ENCODE measurements at places on chromosomes 1 and 21.

DNA sequence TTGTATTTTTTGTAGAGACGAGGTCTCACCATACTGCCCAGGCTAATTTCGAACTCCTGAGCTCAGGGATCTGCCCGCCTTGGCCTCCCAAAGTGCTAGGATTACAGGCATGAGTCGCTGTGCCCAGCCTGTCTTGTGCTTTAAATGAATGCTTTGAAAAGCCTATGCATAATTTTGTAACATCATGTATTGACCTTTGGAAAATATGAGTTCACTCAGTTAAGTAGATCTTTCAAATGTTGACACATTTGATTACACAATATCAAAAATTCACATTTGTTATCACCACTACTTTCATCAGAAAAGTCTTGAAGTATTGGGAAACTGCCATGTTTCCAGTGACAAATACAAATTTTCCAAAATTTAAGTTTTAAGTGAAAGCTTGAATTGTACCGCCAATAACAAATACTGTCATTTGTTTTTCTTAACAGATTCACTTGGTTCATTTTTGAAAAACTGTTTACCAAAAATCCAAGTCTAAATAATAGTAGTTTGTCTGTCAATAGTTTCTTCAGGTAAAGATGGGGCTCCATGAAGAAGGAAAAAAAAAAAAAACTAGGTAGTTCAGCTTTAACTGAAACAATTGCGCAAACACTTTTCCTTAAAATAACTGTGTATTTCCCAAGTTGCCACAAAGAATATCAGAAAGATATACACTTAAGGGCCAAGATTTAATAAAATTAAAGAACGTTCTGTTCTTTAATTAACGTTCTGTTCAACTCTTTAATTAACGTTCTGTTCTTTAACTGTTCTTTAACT lies 233.2 kb upstream of the NR5A2 start:
- DNase-seq, result no peak

DNA sequence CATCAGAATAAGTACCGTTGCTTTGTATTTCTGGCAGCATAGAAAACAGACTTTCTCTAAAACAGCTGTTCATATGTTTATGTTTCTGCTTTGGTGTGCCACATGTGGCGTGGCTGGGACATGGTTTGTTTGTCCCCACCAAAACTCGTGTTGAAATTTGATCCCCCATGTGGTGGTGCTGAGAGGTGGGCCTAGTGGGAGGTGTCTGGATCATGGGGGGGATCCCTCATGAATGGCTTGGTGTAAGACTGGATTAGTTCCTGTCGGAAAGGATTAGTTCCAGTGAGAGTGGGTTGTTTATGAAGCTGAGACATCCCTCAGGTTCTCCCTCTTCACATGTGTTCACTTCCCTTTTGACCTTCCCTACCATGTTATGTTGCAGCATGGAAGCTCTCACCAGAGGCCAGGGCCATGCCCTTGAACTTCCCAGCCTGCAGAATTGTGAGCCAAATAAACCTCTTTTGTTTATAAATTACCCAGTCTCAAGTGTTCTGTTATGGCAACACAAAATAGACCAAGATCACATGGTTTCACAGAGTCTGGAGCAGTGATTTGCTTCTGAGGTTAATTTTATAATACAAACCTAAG lies 17.9 kb upstream of the H3-3A start:
- no peak for DNase-seq

GRCh38 chr21:44049606-44050005 lies 37.5 kb downstream of the TRAPPC10 start:
- no peak for DNase-seq

DNA sequence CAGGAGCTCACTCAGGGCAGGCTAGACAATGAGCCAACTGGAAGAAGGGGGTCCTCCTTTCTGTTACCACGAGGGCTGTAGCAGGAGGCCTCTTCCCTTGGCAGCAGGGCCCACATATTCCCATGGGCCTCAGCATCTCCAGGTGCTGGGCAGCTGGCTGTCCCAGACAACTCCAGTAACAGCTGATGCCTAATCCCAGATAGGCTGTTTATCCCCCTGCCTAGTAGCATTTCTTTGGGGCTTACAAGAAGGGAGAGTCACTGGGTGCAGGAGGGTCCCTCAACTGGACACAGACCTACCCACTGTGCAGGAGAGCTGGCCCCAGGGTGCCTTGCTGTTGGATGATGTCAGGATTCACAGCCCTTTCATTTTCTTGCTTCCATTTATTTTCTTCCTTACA lies 278.2 kb downstream of the DSCAM start:
- DNase-seq, result no peak

DNA sequence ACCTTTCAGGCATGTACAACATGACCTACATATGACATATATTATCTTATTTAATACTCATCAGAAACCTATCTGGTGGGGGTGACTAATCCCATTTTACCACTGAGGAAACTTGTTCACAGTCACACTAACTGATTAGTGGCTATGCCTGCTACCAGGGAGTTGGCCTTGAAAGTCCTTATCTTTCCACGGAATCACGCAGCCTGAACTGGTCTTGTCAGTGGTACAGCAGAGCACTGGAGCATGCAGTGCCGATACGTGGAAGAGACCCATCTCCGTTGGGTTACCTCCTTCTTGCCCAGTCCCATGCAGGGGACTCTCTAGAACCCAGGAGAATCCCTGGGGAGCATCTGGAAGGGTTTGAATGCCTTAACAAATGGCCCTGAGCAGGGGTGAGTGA lies 8.2 kb downstream of the HSD3B1 start:
- DNase-seq, result no peak

DNA sequence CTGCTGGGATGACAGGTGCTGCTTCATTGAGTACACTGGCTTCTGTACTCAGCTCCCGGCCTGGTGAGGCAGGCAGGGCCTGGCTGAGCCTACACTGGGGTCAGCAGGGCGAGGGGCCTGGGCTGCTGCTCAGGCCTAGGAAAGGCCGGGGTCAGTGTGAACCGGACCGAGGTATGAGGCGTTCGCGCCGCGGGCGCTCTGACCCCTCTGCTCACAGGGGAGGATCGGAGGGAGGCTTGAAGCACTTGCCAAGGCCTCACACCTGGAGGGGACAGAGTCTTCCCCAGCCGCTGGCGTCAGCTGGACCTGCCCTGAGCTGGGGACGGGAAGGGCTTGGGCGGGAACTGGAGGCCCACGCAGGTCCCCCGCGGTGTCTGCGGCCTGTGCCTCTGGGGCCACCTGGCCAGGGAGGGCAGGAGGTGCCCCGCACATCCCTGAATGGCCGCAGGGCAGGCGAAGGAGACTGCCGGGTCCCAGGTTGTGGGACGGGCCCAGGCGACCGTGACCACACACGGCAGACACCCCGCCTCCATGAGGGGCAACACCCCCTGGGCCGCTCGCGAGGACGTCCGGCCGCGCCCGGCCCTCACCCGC lies 466 bp downstream of the PEX10 start:
- DNase-seq, result no peak

- DNase-seq, result no peak
Measured at GRCh38 chr1:205681364-205681763, 1.1 kb upstream of the SLC45A3 start.

GRCh38 chr1:45928486-45929205 lies 125.2 kb downstream of the MAST2 start:
- no peak for DNase-seq

- no peak for DNase-seq
Measured at GRCh38 chr1:206144605-206145004, 27.4 kb upstream of the AVPR1B start.

GRCh38 chr21:42836767-42837301 lies 42.5 kb downstream of the WDR4 start:
- DNase-seq, result no peak

DNA sequence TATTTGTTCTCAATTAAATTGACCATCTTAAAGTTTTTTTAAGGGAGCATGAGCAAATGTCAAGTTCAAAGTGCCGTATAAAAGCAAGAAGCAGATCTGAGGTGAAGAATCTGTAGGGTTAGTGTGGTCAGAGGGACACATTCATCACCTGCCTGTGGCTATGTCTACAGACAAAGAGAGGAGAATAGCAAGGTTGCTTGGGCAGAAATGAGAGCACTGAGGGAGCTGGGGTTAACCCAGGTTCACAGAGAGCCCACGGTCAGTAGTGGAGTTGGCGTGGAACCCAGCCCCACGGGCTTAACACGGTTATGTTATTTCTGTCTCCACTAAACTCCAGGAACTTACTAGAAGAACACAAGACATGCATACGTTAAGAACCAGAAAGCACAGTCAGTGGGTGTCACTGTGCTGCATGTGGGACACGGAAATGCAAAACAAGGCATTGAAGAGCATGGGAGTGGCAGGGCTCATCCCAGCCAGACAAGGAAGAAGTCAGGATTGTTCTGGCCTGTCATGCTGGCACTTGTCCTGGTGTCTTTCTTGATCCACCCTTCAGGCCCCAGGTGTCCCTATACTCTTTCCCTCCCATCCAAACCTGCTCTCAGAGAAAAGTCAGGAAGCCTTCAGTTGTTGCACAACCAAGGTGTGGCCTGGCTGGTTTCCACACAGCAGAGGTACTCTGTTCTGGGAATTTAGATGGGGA lies 95.5 kb upstream of the IVNS1ABP start:
- DNase-seq, result no peak

- no peak for DNase-seq
Measured at GRCh38 chr1:35345439-35345981, 77.0 kb downstream of the ZMYM4 start.

DNA sequence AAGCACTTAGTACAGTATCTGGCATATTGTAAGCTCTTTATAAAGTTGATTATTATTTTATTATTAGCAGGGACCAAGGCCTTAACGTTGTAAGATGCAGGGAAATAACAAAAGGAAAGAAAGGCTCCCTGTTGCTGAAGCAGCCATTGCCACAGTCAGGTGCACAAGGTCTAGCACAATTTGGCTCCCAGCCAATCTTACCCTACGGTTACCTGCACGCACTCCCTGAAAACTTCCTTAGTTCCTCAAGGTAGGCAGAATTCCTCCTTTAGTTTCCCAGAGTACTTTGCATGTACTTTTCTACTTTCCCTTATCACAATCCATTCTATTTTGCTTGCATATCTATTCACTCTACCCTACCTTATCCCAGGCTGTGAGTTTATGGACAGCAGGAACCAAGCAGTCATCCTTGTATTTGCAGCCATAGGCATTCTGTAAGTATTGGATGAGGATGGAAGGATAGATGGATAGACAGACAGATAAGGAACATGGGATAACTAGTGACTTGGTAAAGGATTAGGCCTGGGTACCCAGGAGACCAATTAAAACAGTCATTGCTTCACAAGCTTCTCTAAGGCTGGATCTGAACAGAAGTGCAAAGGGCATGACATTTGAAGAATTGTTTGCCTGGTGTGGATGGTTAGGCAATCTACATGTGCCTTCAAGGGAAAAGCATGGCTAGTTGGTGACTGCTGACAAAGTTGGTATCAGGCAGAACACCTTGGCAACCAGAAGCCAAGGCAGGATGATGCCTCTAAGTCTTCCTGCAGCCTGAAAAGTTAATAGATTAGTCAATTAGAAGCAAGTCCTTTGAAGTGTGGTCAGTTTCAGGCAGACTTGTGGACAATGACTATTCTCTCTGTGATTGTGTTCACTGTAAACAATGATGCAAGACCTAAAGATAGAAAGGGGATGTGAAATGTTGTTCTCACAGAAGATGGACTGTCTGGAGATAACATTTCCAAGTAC lies 20.8 kb upstream of the JAK1 start:
- DNase-seq, result no peak

DNA sequence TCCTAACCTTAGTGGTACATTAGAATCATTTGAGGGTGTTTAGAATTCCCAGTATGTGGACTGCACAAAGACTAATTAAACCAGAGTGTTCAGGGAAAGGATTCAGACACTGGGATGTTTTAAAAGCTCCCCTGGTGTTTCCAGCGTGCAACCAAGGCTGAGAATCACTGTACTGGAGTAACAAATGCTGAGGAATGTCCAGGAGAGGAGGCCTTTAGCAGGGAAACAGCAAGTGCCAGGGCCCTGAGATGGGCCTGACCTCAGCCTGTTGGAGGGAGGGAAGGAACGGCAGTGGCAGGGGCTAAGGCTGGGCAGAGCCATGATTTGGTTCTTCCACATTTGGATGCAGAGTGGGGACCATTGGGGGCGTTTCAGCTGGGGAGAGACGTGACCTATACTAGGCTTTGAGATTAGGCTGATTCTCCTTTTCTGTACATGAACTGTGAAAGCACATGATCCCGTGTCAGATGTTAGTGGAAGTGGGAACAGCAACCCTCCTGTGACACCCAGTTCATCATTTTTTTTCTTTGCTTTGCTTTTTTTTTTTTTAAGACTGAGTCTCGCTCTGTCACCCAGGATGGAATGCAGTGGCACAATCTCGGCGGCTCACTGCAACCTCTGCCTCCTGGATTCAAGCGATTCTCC lies 49.3 kb downstream of the KANK4 start:
- DNase-seq, result no peak

DNA sequence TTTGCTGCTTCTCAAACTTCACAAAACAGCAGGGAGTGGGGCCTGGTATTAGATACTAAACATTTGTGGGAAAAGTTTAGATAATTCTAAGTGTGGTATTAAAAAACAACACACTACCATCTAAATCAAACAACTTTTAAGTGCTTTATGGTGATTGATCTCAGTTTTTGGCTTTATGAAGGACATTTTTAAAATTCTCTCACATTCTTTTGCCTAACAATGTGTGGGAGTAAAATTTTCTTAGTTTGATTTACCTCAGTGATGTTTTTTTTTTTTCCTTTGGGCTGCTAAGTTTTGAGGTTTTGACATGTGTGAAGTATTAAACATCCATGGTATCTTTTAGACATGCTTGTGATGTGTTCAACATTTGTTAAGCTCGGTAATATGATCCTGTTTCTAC lies 116.2 kb downstream of the DISP1 start:
- no peak for DNase-seq

- no peak for DNase-seq
Measured at GRCh38 chr1:38953433-38953860, 11.8 kb upstream of the RHBDL2 start.

- DNase-seq, result no peak
Measured at GRCh38 chr21:46049890-46050667, 47.8 kb upstream of the COL6A2 start.

DNA sequence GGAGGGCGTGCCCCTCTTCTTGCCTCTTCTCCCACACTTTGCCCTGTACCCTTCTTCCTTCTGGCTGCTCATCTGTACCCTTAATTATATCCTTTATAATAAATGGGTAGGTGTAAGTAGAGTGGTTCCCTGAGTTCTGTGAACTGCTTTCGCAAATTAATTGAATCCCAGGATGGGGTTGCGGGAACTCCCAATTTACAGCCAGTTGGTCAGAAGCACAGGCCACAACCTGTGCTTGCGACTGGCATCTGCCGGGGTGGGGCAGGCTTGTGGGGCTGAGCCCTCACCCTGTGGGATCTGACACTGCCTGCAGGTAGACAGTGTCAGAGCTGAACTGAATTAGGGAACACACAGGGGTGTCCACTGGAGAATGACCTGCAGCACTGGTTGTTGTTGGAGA lies 244.9 kb downstream of the KCNJ6 start:
- no peak for DNase-seq

- DNase-seq, result no peak
Measured at GRCh38 chr1:199226163-199226562, 587.3 kb downstream of the PTPRC start.

DNA sequence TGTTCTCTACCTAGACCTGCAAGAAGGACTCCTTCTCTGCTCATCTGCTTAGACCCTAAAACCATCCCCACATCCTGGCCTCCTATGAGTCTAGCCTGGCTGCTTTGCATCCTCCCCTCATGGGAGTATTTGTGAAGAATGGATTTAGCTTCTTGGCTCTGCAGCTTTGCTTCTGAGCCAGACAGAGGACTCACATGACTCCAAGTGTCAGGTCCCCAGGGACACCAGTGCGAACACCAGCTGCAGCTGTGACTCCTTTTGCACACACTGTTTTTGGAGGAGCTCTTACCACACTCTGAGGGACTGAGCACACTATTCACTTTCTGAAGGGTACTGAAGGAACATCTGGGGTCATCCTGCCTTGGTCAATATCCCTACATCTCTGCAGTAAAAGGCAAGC lies 131.8 kb upstream of the SGIP1 start:
- DNase-seq, result peak; percentile 81

- DNase-seq, result no peak
Measured at GRCh38 chr1:26412180-26412840, 1.7 kb downstream of the LIN28A start.

Data from ascending aorta (tissue), 2 donors.